ELR (cell line): ENCODE measurements at places on chromosomes 13 and 19.
A peak's percentile ranks its signal among the peaks of the same experiment; 100 is the strongest.

DNA sequence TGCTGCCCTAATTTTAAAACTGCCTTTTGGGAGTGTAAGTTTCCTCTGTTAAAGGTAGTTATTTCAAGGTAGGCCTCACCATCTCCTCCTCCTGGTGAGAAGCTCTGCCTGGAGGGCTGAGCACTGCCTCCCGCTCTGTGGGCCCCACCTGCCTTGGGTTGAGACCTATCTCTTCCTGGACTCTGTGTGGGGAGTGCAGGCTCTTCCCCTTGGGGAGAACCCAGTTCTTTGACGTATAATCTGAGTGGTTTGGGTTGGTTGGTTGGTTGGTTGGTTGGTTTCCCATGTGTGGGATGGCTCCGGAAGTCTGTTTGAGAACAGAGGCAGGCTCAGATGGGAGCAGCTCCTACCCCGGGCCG is 39.1 kb downstream of the ACTN4 start:
- no peak for DNase-seq

- DNase-seq, result no peak
Observed at GRCh38 chr19:15253513-15253912, 21.3 kb upstream of the EPHX3 start.

DNA sequence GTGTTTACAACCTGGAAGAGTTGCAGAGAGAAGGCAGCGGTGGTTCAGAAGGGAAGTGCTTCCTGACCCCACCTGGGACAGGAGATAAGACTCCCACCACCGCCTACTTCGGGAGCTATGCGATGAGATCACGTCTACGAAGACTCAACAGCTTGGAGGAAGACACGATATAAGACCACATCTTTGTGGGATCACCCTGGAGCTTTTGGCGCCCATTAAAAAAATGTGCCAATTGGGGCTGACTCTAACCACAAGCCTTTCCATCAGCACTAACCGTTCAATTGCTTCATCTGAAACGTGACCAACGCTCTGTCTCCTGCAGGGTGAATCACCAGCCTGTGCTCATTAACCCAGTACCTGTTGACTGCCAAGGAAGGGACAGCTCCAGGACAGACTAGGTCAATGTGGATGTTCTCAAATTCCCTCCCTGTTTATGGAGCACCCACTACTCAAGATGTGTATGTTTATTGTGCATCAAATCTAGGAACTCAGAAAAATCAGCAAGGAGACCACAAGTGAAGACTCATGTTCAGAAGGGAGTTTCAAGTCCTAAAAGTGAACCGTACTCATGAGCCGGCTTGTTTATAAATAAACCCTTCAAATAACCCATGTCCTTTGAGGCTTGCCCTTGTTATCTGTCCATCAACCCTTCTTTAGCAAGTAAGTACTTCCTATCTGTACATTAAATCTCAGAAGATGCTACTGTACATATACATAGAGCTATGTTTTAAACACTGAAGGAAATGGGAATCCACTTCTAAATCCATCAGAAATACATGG is 67.5 kb downstream of the LATS2 start:
- peak; percentile 91 for DNase-seq

GRCh38 chr13:97884707-97885468 is 68.6 kb upstream of the IPO5 start:
- no peak for DNase-seq
